ENCODE measurements at places on chromosomes 6 and 20.

DNA sequence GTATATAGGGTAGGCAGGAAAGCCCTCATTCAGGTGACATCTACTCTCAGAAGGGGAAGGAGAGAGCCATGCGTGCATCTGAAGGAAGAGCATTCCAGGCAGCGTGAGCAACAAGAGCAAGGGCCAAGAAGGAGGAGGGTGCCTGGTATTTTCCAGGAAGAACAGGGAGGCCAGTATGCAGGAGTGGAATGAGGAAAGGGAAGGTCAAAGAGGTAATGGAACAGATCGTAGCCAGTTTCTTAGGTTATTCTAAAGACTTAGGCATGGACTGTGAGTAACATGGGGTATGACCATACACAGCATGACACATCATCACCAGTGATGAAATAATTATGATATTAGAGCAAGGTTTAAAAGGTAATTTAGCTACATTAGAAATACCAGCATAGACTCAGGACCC lies 24.1 kb downstream of the ALDH8A1 start:
- DNase-seq = no peak

- DNase-seq = no peak
These were observed 44.9 kb downstream of the SNAI1 start for GRCh38 chr20:50027611-50028105.

- DNase-seq = no peak
These were observed 293.5 kb downstream of the CDKAL1 start for GRCh38 chr6:20827798-20828197.

DNA sequence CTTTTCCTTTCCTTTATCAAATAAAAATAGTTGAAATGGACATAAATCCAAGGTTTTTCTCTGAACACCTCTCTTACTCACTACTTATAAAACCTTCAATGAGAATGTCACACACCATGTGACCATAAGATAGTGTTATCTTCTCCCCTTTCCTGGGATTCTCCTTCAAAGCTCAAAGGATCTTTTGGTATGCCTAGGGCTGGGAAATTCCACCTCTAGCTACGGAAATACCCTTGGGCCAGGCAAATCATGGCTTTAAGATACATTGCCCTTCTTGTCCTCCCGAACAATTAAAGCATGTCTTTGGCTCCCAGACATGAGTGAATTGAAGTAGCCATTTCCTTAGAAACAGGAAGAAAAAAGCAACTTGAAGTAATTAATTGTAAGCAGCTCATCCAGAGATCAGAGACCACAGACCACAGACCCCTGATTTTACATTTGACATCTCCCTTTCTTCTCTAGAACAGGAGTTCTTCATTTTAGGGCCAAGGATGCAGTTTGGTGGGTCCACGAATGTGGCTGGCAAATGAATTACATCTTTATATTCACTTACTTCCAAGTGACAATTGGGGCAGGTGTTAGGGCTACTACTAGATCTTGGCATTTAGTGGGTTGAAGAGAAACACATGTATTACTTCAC lies 4.1 kb downstream of the PLCB4 start:
- DNase-seq = no peak

- no peak for DNase-seq
These were observed 80.8 kb downstream of the MKKS start for GRCh38 chr20:10352934-10353824.

GRCh38 chr6:119442776-119443184 lies 93.2 kb upstream of the MAN1A1 start:
- DNase-seq = no peak

DNA sequence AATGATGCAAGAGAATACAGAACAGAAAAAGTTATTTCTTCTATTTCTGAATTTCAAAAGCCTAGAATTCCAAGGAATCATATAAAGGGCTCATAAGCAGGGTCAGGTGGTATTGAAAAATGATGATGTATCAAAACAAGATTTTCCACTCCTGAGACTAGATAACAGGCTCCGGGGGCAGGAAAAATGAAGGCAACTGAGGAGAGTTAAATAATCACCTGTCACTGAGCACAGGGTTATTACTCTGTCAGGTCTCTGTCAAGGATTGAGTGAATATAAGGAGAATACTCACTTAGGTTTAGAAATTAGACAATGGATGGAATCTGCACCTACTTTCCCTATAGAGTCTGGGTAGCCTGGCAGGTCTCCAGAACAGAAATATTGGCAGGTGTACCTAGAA lies 76.1 kb upstream of the KHDRBS2 start:
- DNase-seq = no peak

DNA sequence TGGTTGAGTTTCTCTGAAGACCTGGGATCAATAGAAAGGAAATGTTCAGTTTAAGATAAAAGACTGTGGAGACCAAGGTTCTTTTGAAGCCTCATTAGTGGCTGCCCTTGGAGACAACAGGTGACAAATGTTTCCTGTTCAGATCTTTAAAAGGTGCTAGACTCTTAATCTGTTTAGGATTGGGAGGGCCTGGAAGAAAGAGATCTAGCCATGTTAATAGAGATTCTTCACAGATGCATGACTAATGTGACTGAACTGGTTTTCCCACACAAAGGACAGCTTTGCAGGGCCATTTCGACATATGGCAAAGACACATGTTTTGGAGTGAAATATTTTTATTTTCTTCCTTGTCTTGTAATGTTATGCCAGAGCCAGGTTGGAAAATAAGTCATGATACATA lies 82.2 kb downstream of the WDR27 start:
- no peak for DNase-seq

- DNase-seq = no peak
These were observed 14.6 kb upstream of the SNX9 start for GRCh38 chr6:157808405-157808950.

GRCh38 chr6:88871498-88871897 lies 91.9 kb downstream of the RNGTT start:
- no peak for DNase-seq

DNA sequence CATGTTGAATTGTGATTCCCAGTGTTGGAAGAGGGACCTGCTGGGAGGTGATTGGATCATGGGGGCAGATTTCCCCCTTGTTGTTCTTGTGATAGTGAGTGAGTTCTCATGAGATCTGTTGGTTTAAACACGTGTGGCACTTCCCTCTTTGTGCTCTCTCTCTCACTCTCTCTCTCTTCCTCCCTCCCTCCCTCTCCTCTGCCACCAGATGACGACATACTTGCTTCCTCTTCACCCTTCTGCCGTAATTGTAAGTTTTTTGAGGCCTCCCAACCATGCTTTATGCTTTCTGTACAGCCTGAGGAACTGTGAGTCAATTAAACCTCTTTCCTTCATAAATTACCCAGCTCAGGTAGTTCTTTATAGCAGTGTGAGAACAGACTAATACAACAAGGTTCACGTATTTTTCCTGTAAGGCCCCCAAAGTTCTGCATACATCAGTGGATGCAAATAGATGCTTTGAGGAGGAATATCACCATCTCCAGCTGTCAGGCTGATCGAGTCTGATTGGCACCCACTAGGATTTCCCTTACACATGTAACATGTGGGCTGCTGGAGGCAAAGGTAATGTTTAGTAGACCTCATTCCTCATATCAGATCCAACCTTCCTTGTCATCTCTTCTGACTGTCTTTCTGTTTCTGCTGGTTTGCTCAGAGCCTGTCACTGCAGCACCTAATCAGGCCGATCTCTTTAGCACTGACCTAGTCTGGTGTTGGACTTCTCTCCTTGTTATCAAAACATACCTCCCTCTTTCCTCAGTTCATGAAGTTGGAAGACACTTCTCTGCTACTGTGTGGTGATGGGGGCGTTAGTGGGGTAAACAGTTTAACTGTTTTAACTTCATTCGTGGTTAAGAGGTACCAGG lies 54.3 kb upstream of the BACH2 start:
- DNase-seq = no peak

GRCh38 chr20:10823585-10823984 lies 149.8 kb upstream of the JAG1 start:
- DNase-seq = no peak

GRCh38 chr6:170175644-170176135 lies 115.2 kb downstream of the DLL1 start:
- no peak for DNase-seq

- no peak for DNase-seq
These were observed 93.2 kb downstream of the NKAIN2 start for GRCh38 chr6:123896869-123897268.

DNA sequence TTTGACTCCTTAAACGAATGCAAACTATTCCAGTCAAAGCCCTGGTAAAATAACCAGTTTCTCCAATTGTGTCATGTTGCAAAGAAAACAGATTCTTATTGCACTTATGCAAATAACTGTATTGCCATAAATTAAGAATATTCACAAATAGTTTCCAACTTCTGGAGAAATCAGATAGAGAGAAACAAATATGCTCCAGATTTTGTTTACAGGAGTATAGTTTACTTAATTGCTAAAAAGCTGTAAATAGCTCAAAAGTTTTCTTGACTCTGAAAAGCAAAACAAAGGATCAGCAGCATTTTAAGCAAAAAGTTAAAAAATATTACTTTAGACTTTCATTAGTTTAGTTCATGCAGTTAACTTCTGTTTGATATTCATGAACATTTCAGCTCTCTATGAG lies 304.2 kb downstream of the PACRG start:
- DNase-seq = no peak

- DNase-seq = no peak
These were observed 119.8 kb downstream of the SGK1 start for GRCh38 chr6:134198093-134198492.

DNA sequence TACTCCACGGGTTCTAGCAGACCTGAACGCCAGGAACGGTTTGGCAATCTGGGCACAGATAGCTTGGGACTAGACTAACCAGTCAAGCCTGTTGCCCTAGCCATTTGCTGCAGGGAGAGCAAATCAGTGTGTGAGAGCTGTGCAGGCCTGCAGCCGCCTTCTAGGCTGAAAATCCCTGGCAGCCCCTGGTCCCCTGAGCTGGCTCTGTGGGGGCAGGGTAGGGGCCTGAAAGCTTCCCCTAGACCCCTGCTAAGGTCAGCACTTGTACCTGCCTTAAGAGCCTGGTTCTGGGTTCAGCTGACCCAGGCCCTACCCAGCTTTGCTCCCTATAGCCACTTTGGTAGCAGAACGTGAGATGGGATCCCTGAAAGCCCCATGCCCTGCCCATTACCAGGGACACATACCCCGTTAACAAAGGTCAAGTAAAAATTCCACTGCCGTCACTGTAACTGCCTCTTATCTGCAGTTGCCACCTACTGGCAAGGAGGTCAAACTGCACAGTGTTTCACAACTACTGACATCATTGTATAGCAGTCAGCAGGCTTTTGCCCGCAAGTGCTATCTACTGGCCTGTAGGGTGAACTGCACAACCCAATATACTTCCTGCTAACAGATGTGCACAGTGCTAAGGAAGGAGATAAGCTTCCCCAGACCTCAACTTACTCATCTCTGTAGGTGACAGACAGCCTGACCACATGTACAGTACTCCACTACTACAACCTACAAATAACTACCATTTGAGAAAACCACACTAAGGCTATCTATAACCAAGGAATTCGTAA lies 95.1 kb upstream of the OLIG3 start:
- DNase-seq = peak; percentile 56

GRCh38 chr6:13674533-13675190 lies 37.0 kb downstream of the RANBP9 start:
- DNase-seq = no peak

DNA sequence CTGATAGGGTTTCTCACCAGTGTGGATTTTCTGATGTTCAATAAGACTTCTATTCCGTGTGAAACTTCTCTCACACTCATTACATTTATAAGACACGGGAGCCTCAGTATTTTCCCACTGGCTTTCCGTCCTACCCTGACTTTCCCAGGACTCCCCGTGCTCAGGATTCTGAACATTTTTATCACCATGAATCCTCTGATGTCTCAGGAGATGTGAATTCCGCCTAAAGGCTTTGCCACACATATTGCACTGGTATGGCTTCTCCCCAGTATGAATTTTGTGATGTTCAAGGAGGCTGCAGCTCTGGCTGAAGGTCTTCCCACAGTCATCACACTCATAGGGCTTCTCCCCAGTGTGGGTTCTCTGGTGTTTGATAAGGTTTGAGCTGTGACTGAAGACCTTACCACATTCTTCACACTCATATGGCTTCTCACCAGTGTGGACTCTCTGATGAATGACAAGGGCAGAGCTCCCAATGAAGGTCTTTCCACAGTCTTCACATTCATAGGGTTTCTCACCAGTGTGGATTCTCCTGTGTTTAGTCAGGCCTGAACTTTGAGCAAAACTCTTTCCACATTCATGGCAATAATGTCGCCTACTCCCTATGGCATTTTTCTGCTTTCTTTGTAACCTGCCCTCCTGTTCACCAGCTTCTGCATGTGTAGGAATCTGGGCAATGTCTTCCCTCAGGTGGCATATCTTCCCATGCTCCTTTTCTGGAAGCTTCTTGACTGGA lies 6.7 kb downstream of the ZKSCAN4 start:
- DNase-seq = no peak

GRCh38 chr6:135624402-135625295 lies 127.1 kb upstream of the AHI1 start:
- no peak for DNase-seq

- no peak for DNase-seq
These were observed 90.7 kb downstream of the CD24 start for GRCh38 chr6:106883808-106884262.

GRCh38 chr6:124396361-124396760 lies 565.9 kb upstream of the RNF217 start:
- no peak for DNase-seq

GRCh38 chr6:113352029-113352801 lies 504.9 kb upstream of the MARCKS start:
- DNase-seq = no peak

- no peak for DNase-seq
These were observed 138.6 kb downstream of the THEMIS start for GRCh38 chr6:127762284-127762683.

GRCh38 chr6:133637436-133637835 lies 251.5 kb upstream of the TCF21 start:
- DNase-seq = no peak

- no peak for DNase-seq
These were observed 94.3 kb upstream of the BHLHE23 start for GRCh38 chr20:63100926-63101699.

- DNase-seq = no peak
These were observed 6.0 kb downstream of the C6orf141 start for GRCh38 chr6:49556429-49556837.

DNA sequence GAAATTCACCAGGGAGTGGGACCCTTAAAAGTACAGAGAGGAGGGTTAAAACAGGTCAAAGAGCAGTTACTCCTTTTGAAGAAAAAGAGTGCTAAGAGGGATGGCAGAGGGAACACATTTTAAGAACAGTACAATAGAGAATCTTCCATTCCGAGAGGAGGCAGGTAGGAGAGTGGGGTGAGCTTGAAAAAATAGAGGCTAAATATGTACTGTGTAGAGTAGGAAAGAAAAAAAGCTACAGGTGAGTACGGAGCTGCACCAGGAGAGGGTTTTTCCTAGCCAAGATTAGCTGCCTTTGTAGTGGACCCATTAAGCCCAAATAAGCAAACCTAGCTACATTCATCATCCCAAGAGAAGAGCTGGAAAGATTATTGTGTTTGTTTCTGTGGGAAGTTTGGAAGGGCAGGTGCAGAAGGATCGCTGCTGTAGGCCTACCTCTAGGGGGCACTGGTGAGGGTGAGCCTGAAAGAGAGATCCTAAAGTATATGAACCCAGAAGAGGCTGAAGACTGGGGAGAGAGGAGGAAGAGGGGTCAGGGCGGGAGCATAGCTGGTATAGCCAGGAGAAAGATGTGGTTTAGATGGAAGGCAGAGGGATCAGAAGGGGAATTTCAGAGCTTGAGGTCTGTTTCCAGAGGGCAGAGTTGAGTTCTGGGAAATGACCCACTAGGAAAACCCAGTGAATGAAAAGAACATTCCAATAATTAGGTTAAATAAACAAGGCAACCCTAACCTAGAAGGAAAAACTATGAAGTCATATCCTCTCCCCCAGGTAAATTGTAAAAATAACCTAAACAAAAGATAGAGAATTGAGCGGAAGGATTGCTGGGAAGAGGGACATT lies 50.2 kb upstream of the HINT3 start:
- DNase-seq = no peak

- no peak for DNase-seq
These were observed 27.4 kb downstream of the SLC22A16 start for GRCh38 chr6:110448846-110449540.

All from stimulated activated CD4-positive, alpha-beta T cell treated with anti-CD3 and anti-CD28 coated beads, Interleukin-15, amount 100 ng/mL, for 48 hours (primary cell).